H1 (cell line): ENCODE measurements at places on chromosomes 2 and 18. TPM values are rescaled to one million over a fixed set of nuclear protein-coding genes. Genes with fewer than 3 reads are reported as not detected.

The CXCR4 gene
- 1.9 and 2.8 TPM in 2 replicates for polyA plus RNA-seq

The SMAD4 gene
- polyA plus RNA-seq, result 67.9 and 86.5 TPM in 2 replicates

The C2orf78 gene
- 0.88 and 0.89 TPM in 2 replicates for polyA plus RNA-seq

The MRPL33 gene
- 9.5 and 24.3 TPM in 2 replicates for polyA plus RNA-seq

The MPP4 gene
- not detected in 2 replicates for polyA plus RNA-seq

The AOX1 gene
- polyA plus RNA-seq, result 7.0 and 8.3 TPM in 2 replicates

The SULT1C4 gene
- polyA plus RNA-seq, result 1.5 and 1.6 TPM in 2 replicates

The TRABD2A gene
- polyA plus RNA-seq, result 17.3 and 17.6 TPM in 2 replicates
